ENCODE measurements at places on chromosomes 11 and 22. TPM values are rescaled to one million over a fixed set of nuclear protein-coding genes. Genes with fewer than 3 reads are reported as not detected.

ROBO4 gene
- total RNA-seq, result not detected

APOL4 gene
- not detected for total RNA-seq

SLC29A2 gene
- total RNA-seq, result 39.7 TPM

ANO1 gene
- 41.7 TPM for total RNA-seq

FDX1 gene
- total RNA-seq, result 14.5 TPM

ADORA2A gene
- total RNA-seq, result 3.6 TPM

CAPN5 gene
- 8.6 TPM for total RNA-seq

IRAG1 gene
- total RNA-seq, result 3.7 TPM

PTGDR2 gene
- total RNA-seq, result 0.12 TPM

ISX gene
- total RNA-seq, result not detected

ZNF214 gene
- 2.1 TPM for total RNA-seq

AQP11 gene
- total RNA-seq, result 0.20 TPM

YAP1 gene
- 88.6 TPM for total RNA-seq

CARNS1 gene
- 1.0 TPM for total RNA-seq

OR10D3 gene
- not detected for total RNA-seq

DDTL gene
- 3.4 TPM for total RNA-seq

ZNF70 gene
- total RNA-seq, result 3.2 TPM

TIMP3 gene
- total RNA-seq, result 2.2 TPM

SERPINH1 gene
- total RNA-seq, result 84.9 TPM

DKK3 gene
- total RNA-seq, result 0.49 TPM

OVCH2 gene
- not detected for total RNA-seq

CSRP3 gene
- total RNA-seq, result not detected

PANX3 gene
- not detected for total RNA-seq

TTLL12 gene
- total RNA-seq, result 100 TPM

DGCR2 gene
- 42.9 TPM for total RNA-seq

C11orf21 gene
- total RNA-seq, result not detected

KRTAP5-10 gene
- total RNA-seq, result 0.20 TPM

FAM118A gene
- total RNA-seq, result 43.2 TPM

Measured in HCT116 (cell line).